ENCODE measurements at places on chromosomes 1 and 21.

DNA sequence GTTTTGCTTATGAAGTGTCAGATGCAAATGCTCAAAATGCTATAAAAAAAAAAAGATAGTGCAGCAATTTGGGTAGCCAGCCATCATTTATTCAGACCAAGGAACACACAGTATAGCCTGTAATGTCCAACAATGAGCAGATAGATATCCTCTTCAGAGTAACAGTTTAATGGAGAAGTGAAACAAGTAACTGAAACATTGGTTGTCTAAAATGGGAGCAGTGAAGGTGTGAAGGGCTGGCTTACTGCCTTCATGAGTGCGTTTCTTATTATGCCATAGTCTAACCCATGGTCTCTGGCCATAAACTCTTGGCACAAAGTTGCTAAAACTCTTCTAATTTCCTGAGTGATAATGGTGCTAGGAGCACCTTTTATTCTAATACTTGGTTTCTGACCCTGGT, 11.4 kb downstream of the RGS5 start:
- no peak for DNase-seq

DNA sequence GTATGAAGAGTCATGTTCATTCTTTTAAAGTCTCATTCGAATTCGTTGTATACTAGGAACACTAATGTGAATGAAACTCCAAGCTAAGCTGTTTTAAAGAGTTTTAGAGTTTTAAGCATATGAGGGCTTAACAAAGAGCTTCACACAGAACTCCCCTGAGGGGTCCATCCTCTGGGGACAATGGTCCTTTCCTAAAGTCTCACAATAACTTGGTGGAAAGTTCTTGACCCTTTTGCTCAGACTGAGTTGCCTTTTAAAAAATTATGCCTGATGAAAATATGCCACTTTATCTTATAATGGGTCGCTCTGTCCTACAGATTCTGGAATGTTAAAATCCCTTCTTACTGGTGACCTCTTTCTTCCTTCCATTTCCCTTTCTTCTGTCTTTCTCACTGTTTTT, 64.3 kb downstream of the RGL1 start:
- no peak for DNase-seq

DNA sequence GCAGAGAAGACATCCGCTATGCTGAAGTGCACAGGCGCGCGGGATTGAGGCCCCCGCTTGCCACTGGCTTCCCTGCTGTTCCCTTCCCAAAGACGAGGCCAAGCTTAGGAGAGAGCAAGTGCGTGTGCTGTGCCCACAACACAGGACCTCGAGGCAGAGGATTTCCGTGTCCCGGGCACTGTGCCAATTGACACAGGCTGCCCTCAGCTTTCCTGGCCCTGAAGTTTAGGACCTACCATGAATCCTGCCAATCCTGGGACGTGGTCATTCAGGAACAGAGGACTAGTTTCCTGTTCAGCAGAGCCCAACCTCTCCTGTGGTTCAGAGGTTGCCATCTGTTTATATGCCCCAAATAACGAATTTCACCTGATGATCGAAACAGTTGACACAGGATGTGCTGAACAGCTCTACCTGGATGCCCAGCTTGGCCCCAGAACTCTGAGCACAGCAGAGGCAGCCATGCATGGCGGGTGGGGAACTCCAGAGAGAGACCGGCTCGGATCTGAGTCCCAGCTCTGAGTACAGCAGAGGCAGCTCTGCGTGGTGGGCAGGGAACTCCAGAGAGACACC, 22.0 kb downstream of the SLC37A1 start:
- no peak for DNase-seq

GRCh38 chr21:26766826-26767325, 78.3 kb downstream of the ADAMTS1 start:
- DNase-seq = no peak

DNA sequence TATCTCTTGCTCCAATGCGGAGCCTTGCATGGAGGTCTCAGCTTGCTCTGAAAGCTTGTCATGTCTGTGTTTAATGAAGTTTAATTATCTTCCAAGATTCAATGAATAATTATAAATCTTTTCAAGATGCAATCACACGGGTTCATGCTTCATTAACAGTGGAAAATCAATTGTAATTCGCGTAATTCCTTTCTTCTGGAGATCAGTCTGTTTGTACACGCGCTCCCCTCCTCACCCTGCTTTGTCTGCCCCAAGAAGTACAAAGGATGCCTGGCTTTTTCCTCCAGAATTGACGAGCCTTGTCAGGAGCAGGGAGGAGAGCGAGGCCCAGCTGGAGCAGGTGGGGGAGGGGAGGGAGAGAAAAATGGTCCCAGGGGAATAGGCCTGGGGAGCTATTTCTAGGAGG, 65.0 kb upstream of the DISP3 start:
- DNase-seq = no peak

DNA sequence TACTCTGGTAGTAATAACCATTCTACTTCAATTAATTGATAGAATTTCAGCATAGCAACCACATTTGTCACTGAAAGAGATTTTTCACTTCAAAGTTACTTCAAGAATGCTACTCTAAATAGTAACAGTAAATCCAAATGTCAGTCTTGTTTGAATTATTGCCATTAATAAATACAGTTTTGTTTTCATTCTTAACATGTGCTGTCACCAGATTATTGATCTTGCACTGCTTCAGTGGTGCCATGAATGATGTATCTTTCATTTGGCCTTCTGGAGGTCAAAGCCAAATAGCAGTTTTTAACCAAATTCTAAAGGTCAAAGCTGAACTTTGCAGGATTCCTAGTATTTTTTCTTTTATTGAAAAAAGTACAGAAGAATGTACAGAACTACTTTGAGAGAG, 199.5 kb downstream of the PATJ start:
- DNase-seq = no peak

GRCh38 chr1:245041058-245041698, 113.6 kb upstream of the KIF26B start:
- no peak for DNase-seq

DNA sequence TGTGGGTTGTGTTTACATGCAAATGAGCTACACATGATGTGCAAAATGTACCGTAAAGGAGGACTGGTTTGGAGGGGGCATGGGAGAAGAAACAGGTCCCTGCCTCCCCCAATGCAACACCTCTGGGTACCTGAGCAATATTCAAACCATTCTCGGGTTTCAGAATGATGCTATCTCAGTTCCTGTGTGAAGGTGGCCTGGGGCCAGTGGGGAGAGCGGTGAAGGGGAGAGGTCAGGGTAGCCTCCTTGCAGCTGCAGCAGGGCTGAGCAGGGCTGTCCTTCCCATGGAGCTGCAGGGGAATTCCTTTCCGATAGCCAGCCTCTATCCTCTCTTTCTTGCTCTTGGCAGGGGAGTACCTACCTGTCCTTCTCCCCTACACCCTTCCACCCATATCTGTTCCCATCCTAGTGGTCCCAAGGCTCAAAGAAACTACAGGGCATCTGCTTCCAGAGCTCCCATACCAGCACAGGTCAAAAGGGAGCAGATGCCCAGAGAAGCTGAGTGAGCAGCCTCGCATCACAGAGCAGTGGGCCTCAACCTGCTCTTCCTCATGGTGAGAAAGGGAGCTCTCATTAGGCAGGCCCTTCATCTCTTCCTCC, 11.9 kb downstream of the MEF2D start:
- no peak for DNase-seq

DNA sequence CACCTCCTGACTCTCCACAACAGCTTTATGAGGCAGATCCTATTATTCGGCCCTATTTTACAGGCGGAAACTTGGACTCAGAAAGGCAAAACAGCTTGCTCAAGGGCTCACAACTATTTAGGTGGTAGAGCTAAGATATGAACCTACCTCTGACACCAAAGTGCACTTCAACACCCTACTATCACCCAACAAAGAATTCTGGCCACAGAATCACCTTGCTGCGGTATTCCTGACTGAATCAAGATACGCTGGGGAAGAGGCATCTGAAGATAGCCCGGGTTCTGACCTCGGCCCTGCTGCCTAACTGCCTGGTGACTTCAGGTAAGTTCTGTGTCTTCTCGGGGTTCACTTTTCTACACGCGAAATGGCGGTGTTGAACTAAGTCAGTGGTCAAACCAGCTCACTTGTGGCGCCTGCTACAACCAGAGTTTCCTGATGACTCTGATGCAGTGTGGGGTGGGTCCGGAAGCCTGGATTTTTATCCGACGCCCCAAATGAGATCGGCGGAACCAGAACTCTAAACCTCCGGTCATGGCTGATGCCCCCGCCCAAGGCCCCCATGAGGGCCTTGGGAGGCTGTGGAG, 608 bp downstream of the PEF1 start:
- no peak for DNase-seq

DNA sequence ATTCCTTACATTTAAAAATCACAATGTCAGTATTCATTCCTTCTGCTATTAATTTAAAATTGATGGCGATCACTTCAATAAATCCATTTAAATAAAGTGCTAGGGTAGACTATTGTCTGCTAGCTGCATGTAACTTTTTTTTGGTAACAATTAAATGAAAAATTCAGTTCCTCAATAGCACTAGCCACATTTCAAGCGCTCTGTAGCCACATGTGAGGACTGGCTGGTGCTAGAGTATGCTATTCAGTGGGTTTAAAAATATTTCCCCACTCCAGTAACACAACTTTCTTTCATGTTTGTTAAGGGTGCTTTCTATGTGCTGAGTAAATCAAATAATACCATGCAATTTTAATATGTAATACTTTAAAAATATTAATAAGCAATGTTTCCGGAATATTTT, 108.2 kb downstream of the LTN1 start:
- DNase-seq = no peak

DNA sequence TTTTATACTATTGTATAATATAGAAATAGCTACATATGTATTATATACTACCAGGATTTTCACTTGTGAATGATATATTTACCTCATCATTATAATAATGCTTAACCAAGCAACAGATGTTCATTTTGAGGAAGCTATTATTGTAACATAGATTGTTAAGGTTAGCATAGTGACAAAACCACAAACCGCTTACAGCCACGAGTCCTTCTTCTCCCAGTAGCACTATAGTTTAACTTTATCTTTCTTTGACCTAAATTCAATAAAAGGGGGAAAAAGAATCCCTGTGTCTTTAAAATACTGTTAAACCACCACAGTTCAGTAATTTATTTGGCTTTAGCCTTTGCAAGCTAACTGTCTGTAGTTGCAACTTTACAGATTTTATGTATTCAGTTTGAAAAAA, 1039.4 kb upstream of the B3GALT2 start:
- DNase-seq = no peak

DNA sequence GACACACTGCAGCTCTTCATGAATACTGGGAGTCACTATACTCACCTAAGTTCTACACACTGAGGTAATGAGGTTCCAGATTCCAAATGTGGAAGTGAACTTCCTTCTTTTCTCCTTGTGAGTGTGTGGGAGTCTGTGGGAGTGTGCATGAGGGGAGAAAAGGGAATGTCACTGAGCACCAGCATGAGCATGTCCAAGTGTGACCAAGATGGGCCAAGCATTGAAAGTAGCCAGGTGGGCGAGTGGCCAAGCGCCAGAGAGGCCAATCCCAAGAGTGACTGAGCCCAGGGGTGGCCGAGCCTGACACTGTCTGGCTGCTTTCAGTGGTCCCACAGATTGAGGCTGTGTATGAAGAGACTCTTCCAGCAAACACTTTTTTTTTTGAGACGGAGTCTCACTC, 132.3 kb downstream of the HLCS start:
- no peak for DNase-seq

- DNase-seq = no peak
Measured at GRCh38 chr1:20485527-20486456, at the start of gene CAMK2N1. CAMK2N1 (minus strand) TSS chr1:20486210; CDS start chr1:20485379, 831 bp downstream.

GRCh38 chr21:43300496-43301408, 126.2 kb downstream of the SIK1 start:
- no peak for DNase-seq

DNA sequence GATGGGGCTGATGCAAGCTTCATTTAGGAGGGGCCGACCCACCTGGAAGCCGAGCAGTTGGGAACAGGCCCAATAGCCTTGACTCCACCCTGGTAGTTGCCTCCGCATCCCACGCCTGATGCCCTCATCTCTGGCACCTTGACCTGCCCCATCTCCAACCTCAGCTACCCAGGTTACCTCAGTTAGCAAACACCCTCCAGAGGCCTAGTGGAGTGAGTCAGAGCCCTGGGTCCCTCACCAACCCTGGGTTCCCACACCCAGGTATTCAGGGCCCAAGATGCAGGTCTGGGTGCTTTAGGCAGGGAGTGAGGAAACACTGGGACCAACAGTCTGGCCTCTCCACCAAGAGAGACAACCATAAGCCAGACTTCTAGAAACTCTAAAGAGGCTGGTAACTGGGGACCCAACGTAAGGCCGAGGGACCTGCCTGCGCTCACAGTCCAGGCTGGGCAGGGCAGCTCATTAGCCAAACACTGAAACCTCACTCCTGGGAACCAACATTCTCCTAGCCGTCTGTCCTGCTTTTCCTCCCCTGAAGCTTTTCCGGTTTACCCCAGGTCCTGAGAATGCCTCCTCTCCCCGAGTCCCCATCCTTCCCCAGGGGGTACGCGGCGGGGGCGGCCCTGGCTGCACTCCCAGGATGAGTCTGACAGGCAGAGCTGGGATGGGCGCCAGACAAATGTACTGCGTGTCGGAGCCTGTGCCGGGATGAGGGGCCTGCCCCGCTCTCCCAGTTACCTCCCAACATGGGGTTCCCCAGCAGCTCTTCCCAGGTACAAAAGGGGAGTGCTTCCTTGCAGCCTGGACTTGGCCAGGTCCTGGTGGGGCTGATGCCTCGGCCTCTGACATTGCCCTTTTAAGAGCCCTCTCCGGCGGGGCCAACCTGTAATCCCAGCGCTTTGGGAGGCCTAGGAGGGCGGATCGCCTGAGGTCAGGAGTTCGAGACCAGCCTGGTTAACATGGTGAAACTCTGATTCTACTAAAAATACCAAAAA, 8.9 kb upstream of the CELSR2 start:
- no peak for DNase-seq

GRCh38 chr1:97895278-97895677, 25.6 kb downstream of the DPYD start:
- no peak for DNase-seq

DNA sequence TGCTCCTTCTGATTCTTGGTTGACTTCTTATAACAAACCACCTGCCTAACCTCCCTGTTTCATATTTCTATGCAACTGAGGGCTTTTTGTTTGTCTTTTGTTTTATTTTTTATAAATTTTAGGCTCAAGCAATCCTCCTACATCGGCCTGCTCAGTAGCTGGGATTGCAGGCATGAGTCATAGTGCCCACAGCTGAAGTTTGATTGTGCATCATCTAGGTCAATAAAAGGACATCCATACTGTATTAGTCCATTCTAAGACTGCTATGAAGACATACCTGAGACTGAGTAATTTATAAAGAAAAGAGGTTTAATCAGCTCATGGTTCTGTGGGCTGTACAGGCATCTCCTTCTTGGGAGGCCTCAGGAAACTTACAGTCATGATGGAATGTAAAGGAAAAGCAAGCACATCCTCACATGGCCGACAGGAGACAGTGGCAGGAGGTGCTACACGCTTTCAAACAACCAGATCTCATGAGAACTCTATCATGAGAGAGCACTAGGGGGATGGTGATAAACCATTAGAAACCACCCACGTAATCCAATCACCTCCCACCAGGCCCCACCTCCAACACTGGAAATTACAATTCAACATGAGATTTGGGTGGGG, 285.0 kb downstream of the SIPA1L2 start:
- no peak for DNase-seq

DNA sequence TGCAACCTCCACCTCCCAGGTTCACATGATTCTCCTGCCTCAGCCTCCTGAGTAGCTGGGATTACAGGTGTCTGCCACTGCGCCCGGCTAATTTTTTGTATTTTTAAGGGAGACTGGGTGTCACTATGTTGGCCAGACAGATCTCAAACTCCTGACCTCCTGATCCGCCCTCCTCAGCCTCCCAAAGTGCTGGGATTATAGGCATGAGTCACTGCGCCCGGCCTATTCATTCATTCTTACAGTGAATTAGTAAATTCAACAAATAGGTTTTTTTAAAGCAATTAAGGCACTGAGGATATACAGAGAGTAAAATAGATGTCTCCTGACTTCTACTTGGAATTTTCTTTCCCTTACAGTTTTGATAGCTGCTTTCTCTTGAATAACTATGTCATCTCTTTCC, 43.5 kb downstream of the CDC42 start:
- no peak for DNase-seq

Data from stimulated activated CD8-positive, alpha-beta memory T cell treated with anti-CD3 and anti-CD28 coated beads, Interleukin-7, amount 100 ng/mL, for 24 hours (primary cell).